Natural killer cell (primary cell): ENCODE measurements at places on chromosomes 5 and 9. TPM values are rescaled to one million over a fixed set of nuclear protein-coding genes. Genes with fewer than 3 reads are reported as not detected.

GRCh38 chr9:69809304-69809863 is 11.2 kb upstream of the CFAP95 start:
- H3K4me3 ChIP-seq = no peak overlapping the region
- H3K36me3 ChIP-seq = no peaks in the 10 kb centered on the region
- H3K27ac ChIP-seq = no peak overlapping the region
- DNase-seq = peak; percentile 61

DNA sequence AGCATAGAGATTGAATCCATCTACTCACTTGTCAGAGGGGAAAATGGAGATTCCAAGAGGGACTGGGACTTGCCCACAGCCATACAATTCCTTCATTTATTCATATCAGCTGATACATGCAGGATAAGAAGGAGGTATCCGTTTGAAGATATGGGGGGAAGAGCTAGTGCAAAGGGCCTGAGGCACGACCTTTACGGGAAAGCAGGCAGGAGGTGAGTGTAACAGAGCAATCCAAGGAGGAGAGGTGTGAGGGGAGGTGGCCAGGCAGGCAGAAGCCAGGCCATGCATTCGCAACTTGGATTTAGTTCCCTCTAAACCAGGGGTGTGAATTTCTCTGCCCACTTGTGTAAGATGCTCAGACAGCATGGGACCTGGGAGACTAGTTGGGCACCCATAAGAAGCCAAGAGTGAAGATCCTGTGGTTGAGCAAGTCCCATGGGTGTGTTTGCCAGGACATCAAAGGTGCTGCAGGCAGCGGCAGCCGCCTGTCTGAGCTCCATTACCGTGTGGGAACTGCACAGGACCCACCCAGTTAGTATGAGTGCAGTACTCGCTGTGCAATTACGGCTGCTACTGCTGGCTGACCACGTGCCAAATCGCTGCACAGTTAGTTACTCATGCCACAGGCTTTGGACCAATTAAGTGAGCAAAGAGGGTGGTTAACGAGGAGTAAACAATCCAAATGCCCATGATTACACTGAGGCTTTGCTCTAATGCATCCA is 31.4 kb upstream of the FAT2 start:
- H3K27ac ChIP-seq = no peak overlapping the region
- H3K27me3 ChIP-seq = no peaks in the 10 kb centered on the region
- DNase-seq = no peak
- H3K4me3 ChIP-seq = no peak overlapping the region

DNA sequence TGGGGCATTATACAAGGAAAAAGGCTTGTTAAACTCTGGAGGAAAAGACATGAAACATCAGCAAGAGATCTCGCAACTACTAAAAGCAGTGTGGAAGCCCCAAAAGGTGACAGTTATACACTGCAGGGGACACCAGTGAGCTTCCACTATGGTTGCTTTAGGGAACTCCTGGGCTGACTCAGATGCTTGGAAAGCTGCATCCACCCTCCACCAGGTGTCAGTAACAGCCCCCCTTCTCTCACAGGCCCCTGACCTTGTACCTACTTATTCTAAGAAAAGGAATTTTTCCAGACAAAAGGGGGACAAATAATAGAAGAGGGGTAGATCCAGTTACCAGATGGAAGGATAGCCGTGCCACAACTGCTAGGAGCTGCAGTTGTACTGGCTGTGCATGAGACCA is 154.4 kb upstream of the COX7C start:
- H3K27me3 ChIP-seq = no peaks in the 10 kb centered on the region
- no peak for DNase-seq
- no peaks in the 10 kb centered on the region for H3K36me3 ChIP-seq
- no peak overlapping the region for H3K27ac ChIP-seq
- no peaks in the 10 kb centered on the region for H3K4me1 ChIP-seq

GRCh38 chr9:92010705-92011536 is 60.9 kb upstream of the ROR2 start:
- no peaks in the 10 kb centered on the region for H3K27me3 ChIP-seq
- H3K4me3 ChIP-seq = no peak overlapping the region
- no peaks in the 10 kb centered on the region for H3K4me1 ChIP-seq
- DNase-seq = no peak

The CARTPT gene
- total RNA-seq = not detected

The ZFP2 gene
- 0.54 TPM for total RNA-seq
